CD4-positive, alpha-beta T cell (primary cell): ENCODE measurements at places on chromosomes 6 and 20.
A peak's percentile ranks its signal among the peaks of the same experiment; 100 is the strongest.

DNA sequence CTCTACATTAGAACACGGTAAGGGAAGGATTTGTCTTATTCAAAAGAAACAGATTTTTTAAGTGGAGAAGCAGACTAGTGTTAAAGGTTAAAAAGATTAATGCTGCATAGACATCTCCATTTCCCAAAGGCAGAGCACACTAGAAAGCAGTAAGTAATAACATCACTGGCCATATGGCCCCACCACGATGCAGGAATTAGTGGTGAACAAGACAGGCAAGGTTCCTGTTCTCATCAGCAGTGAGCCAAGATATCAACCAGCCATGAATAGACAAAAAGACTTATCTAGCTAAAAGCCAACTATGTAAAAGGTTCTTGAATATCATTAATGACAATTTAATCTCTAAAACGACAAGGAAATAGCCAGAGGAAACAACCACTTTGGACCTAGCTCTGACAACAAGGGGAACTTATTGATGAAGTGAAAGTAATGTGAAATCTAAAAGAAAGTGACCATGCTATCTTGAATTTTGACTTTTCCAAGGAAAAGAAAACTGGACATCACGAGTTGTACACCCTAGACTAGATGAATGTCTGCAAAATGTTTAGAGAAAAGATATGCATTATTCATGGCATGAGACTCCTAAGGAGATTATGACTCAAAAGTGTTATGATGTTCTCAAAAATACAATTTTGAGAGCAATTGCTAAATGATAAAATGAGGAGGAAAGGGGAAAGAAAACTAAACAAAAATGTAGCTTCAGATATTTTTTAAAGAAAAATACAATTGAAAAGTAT lies 157.9 kb upstream of the STXBP5 start:
- no peaks in the 10 kb centered on the region for H3K36me3 ChIP-seq
- DNase-seq, result no peak
- no peak overlapping the region for H3K27ac ChIP-seq
- H3K4me1 ChIP-seq, result no peaks in the 10 kb centered on the region
- no peak overlapping the region for H3K4me3 ChIP-seq

- no peaks in the 10 kb centered on the region for H3K27me3 ChIP-seq
- no peaks in the 10 kb centered on the region for H3K4me1 ChIP-seq
- no peak overlapping the region for H3K4me3 ChIP-seq
- DNase-seq, result no peak
Measured at GRCh38 chr6:83125425-83125824, 58.0 kb downstream of the DOP1A start.

GRCh38 chr6:130885392-130886192 lies 58.4 kb downstream of the SMLR1 start:
- H3K4me1 ChIP-seq, result no peaks in the 10 kb centered on the region
- H3K27ac ChIP-seq, result no peak overlapping the region
- H3K4me3 ChIP-seq, result no peak overlapping the region
- peak; percentile 65 for DNase-seq
- H3K27me3 ChIP-seq, result no peaks in the 10 kb centered on the region
- no peaks in the 10 kb centered on the region for H3K36me3 ChIP-seq

GRCh38 chr20:57415771-57416170 lies 24.6 kb downstream of the RBM38 start:
- H3K36me3 ChIP-seq, result no peaks in the 10 kb centered on the region
- H3K4me1 ChIP-seq, result peaks cover 13% of the 10 kb centered on the region
- no peak for DNase-seq
- no peaks in the 10 kb centered on the region for H3K27me3 ChIP-seq
- H3K27ac ChIP-seq, result no peak overlapping the region
- no peak overlapping the region for H3K4me3 ChIP-seq

DNA sequence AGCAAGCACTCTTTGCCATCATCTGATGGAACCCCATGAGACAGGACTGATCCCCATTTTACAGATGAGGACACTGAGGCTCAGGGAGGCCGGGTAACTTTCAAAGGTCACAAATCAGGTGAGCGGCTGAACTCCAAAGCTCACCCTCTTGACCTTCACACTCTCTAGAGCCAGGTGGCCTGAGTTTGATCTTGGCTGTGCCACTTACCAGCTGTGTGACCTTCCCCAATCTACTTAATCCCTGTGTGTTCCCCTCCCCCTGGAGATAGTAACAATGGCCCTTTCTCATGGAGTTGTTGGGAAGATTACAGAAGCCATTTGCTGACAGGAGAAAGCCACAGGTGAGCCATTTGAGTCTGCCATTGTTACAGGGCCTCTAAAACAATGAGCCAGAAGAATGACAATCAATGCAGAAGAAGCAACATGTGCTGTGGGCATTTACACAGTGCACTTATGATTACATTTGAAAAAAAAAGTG lies 34.5 kb downstream of the BMP7 start:
- peaks cover 11% of the 10 kb centered on the region for H3K27me3 ChIP-seq
- DNase-seq, result no peak
- H3K36me3 ChIP-seq, result no peaks in the 10 kb centered on the region
- H3K4me3 ChIP-seq, result no peak overlapping the region
- H3K4me1 ChIP-seq, result no peaks in the 10 kb centered on the region
- H3K27ac ChIP-seq, result no peak overlapping the region

DNA sequence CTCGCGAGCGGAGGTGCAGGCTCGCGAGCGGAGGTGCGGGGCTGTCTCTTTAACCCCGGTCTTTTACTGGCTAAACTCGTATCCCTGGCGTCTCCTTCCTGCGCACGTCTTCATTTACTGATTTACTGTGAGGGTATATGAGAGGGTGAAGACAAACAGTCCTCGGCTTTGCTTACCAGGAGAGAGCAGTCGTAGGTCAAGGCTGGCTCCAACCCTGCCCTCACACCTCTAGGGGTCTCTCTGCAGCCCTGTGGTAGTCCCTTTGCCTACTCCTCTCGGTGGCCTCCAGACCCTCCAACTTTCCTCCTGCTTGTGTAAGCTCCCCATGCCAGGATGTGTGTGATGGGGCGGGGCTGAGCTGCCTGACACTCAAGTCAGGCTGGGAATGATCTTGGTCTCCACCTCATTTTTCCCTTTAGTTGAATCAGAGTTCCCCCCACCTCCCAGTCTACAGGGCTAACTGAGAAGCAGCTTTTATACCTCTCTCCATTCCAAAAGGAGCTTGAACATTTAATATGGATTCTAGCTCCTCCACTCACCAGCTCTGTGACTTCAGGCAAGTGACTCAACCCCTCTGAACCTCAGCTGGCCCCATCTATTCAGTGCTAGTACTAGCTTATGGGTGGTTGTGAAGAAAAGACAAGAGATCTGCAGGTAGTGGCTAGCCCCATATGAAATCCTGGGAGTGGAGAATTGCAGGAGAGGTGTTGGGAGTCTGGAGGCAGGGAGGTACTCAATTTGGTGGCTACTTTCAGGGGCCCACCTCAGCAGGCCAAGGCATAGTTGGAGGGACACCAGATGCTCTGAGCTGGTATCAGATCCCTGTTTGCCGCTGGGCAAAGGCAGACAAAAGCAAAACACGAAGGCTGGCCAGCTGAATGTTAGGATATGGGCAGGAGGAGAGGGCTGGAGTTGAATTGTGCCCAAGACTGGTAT lies 902 bp downstream of the SLC29A1 start:
- H3K36me3 ChIP-seq, result no peaks in the 10 kb centered on the region
- H3K4me1 ChIP-seq, result peaks cover 33% of the 10 kb centered on the region
- H3K4me3 ChIP-seq, result peak overlapping the region; percentile 55
- DNase-seq, result no peak
- H3K27ac ChIP-seq, result no peak overlapping the region

- no peak for DNase-seq
- H3K36me3 ChIP-seq, result no peaks in the 10 kb centered on the region
- H3K27ac ChIP-seq, result no peak overlapping the region
- H3K4me3 ChIP-seq, result no peak overlapping the region
- no peaks in the 10 kb centered on the region for H3K4me1 ChIP-seq
Measured at GRCh38 chr6:144931172-144932035, 646.3 kb downstream of the UTRN start.

DNA sequence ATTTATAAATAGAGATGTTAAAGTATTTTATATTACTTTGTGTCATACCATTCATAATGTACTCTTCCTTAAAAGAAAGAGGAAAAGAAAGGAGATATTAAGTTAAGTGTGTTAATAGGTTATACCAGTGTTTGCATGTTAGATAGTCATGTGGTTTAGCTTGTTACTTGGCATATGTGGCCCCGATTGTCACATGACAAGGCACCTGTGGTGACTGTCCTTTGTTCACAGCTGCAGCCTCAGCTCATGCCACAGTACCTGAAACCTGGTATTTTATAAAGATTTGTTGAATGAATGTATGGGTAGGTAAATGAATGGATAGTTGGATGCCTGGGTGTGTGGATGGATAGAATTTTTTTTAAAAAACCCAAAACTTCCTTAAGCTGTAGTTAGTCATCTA lies 306.1 kb upstream of the FLRT3 start:
- no peaks in the 10 kb centered on the region for H3K36me3 ChIP-seq
- H3K4me3 ChIP-seq, result no peak overlapping the region

GRCh38 chr6:147255948-147256674 lies 51.9 kb downstream of the STXBP5 start:
- H3K36me3 ChIP-seq, result peaks cover 10% of the 10 kb centered on the region
- H3K27ac ChIP-seq, result no peak overlapping the region
- no peaks in the 10 kb centered on the region for H3K4me1 ChIP-seq
- DNase-seq, result no peak
- no peak overlapping the region for H3K4me3 ChIP-seq
- no peaks in the 10 kb centered on the region for H3K27me3 ChIP-seq

- H3K27ac ChIP-seq, result no peak overlapping the region
- no peaks in the 10 kb centered on the region for H3K27me3 ChIP-seq
- H3K4me1 ChIP-seq, result peaks cover 5% of the 10 kb centered on the region
- no peaks in the 10 kb centered on the region for H3K36me3 ChIP-seq
- DNase-seq, result no peak
Measured at GRCh38 chr20:24097506-24098245, 109.1 kb upstream of the GGTLC1 start.

DNA sequence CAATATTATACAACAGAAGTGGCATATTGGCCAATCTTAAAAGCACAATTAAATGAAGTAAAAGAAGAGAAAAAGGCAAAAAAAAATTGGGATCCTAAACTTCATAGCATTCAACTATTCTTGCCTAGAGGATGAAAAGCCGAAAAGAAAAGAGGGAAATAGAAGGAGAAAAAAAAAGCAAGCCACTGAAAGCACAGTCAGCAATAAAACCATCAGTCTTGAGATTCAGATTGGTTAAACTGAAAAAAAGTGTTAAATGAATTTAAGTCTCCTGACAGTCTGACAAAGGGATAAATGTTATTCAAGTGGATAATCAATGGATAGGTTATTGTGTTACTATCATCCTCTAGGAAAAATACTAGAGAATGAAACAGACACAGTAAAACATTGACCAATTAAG lies 19.9 kb downstream of the MOXD1 start:
- no peak overlapping the region for H3K4me3 ChIP-seq
- no peak for DNase-seq
- no peaks in the 10 kb centered on the region for H3K36me3 ChIP-seq
- no peaks in the 10 kb centered on the region for H3K27me3 ChIP-seq

DNA sequence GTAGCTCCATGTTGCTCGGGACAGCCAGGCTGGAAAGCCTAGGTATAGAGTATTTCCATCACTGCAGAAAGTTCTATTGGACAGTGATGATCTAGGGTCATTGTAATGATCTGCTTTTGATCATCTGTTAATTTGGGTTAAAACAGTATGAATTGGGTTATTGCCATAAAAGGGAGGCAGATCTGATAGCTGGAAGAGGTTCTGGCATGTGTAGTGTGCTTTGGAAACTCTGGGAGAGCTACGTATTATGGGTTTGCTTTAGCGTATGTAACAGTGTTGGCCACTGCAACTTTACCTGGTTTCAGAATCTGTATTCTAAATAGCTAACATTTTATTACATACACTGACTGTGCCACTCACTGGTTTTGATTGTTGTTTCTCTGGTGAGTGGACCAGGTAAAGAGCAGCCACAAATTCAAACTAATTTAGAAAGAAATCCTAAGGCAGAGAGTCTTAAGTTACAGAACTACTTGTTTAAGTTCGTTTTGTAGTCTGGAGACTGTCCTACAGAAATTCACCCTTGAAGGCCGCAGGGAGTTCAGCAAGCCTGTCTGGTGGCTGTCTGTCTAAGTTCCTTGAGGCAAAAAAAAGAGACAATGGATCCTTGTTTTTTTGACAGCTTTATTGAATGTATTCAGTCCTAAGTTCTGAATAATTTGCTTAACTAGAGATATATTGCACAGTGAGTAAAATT lies 300.3 kb downstream of the PRL start:
- no peaks in the 10 kb centered on the region for H3K36me3 ChIP-seq
- no peak overlapping the region for H3K27ac ChIP-seq
- no peak for DNase-seq
